NCI-H187 (cell line): ENCODE measurements at places on chromosomes 2 and 18.

- no peak for DNase-seq
Measured at GRCh38 chr2:237403024-237403882, 10.7 kb downstream of the COL6A3 start.

DNA sequence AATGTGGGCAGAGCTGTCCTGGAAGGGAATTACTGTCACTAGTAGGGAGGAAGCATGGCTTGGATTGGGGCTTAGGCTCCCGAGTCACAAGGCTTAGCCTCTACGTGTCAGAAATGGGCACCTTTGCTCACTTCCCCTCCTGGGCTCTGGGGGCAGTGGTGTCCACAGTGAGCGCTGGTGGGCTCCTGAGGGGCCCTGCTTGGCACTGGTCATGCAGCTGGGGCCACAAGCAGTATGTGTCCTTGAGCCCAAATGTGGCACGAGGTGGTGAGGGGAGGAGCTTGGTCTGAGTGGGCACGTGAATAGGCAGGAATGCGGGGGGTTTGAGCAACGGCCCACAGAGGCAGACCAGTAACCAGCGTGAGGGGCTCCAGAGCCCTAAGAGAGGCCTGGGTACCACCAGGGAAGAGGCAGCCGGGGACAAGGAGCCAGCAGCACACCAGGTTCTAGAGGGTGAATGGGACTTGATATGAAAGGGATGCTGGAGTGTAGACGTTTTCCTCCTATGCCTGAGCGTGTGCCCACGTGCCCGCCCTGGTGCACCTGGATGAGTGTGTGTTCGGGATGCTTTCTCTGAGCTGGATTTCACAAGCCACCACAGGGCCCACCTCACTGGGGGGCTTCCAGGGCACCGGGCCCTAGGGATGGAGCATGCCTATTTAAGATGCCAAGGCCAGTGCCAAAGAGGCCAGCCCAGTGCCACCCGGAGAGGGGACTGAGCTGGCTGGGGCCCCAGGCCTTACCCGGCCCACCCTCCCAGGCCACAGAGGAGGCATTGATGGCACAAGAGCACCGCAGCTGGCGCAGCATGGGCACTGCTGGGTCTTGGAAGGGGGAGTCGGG is 22.8 kb upstream of the PTMA start:
- no peak for DNase-seq

- DNase-seq, result no peak
Measured at GRCh38 chr2:43169099-43169945, 57.1 kb downstream of the ZFP36L2 start.

DNA sequence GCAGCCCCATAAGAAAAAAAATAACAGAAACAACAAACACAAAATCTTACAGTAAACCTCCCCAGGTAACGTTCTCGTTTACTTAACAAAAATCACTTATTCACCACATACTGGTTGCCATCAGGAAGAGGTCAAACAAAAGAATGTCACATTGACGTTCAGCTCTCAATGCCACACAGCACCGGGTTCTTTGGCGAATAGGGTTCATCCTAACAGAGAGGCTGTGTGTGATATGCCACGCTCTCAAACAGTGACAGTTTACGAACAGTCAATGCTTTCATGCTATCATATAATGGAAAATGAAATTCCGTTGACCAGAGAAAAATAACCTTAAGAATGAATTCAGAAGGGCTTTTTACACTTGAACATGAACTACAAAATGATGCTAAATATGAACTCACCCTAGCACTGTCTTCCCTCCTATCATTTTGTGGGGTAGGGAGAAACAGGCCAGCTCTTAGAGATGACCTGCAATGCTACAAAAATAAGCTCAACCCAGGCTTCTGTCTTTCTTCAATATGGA is 2.0 kb downstream of the TMEM163 start:
- DNase-seq, result no peak

GRCh38 chr2:39265315-39265714 is 21.5 kb upstream of the CDKL4 start:
- no peak for DNase-seq

DNA sequence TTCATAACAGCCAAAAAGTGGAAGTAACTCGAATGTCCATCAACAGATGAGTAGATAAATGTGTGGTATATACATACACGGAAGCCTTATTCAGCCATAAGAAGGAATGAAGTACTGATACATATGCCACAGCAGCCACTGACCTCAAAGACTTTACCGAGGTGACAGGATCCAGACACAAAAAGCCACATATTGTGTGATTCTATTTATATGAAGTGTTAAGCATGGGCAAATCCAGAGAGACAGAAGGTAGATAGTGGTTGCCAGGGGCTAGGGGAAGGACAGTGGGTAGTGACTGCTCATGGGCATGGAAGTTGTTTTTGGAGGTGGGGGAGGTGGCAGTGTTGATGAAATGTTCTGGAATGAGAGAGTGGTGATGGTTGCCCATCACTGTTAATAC is 33.9 kb downstream of the ZAP70 start:
- no peak for DNase-seq
